ENCODE measurements at places on chromosomes 6 and 20.
A peak's percentile ranks its signal among the peaks of the same experiment; 100 is the strongest.

GRCh38 chr20:41696428-41696827 lies 78.3 kb upstream of the CHD6 start:
- DNase-seq = no peak

DNA sequence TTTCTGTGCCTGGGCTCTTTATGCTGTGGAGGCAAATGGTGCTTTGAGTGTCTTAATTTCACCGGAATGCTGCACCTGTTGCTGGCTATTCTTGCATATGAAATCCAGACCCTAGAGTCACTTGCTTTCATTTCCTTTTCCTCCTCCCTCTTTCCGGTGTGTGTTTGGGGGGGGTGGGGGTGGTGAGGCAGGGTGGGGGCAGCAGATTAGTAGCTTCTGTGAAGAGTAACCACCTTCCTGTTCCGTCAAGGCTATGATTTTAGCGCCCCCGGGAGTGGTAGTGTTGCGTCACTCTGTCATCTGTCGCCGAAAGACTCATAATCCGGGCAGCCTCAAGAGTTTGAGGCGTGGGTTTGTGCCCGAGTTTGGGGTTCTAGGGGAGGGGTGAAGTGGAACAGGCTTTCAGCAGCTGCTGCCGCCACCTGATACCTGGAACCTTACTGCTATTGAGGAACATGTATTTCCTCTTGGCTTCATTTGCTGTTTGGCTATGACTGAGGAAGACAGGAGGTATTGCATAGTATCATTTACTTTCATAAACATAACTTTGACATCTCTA lies 49.1 kb downstream of the UTRN start:
- peak; percentile 49 for DNase-seq

GRCh38 chr6:125346926-125347563 lies 45.3 kb upstream of the HDDC2 start:
- no peak for DNase-seq

DNA sequence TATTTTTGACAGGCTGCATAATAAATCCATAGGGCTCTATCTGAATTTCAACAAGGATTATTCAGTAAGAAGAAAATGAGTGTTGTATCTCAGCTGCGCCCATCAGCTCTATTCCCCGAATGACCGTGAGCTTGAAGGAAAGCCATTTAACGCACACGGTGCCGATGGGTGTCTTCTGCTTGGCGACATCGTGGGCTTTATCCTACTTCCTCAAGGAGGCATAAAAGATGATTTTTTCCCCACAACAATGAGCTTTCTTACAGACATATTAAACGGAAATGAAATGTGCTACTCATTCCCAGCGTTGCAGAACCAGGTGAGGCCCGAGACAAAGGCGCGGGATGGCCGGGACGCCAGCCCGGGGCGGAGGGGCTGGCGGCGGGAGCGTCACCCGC lies 710 bp downstream of the DYNLT1 start:
- DNase-seq = no peak

GRCh38 chr6:158996856-158997255 lies 3.1 kb downstream of the RSPH3 start:
- no peak for DNase-seq

DNA sequence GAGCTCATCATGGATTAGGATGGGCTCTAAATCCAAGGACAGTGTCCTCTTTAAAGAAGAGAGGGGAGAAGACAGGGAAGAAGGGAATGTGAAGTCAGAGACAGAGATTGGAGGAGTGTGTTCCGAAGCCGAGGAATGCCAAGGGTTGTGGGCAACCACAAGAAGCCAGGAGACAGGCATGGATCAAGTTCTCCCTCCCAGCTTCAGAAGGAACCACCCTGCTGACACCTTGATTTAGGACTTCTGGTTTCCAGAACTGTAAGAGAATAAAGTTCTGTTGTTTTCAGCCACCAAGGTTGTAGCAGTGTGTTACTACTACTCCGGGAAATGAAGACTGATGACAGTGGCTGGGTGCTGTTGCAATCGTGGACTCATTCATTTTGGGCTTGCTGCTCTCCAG lies 120.1 kb downstream of the RPS12 start:
- no peak for DNase-seq

DNA sequence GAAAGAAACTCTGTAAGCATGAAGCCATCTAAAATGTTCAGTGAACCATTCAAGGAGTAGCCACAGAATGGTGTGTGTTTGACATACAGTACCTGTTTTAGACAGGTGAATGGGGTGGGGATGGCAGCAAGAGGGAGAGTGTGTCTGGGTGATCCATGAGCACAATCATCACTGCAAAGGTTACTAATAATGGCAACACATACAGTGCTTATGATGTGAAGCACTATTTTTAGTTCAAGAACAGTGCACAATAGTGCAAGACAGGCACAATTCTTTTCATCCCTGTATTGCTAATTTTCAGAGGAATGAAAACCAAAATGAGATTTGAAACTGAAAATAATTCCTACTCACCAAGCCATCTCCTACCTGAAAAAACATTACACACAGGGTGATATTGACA lies 14.1 kb downstream of the BEND3 start:
- DNase-seq = no peak

DNA sequence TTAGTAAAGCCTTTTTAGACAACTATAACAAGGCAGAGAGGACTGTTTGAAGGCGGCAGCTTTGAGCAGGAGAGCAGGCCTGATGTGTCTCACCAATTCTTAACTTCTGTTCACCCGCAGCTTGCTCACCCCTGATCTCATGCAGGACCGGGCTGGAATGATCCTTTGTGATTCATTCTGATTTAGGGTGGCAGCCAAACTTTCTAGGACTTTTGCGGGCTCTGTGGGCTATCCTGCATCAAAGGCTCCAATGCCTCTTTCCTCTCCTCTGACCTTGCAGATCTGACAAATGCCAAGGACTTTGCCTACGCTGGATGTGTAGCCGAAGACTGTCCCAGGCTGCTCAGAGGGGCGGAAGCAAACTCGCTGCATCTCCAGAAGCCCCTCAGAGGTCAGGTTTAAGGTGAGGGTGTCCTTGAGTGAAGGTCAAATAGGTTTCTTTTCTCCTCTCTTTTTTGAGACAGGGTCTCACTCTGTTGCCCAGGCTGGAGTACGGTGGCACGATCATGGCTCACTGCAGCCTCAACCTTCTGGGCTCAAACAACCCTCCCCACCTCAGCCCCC lies 72.3 kb downstream of the VEGFA start:
- DNase-seq = no peak

DNA sequence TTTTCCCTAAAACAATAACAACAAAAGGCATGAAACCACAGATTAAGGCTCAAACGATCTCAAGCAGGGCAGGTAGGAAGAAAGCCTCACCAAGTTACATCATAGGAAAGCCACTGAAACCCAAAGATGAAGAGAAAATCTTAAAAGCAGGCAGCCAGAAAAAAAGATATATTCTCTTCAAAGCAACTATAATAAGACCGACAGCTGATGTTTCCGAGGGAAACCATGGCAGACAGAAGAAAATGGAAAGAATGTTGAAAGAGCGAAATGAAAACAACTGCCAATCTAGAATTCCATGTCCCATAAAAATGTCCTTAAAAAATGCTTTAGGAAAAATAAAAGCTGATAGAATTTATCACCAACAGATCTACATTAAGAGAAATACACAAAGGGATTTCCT lies 161.5 kb upstream of the THBS2 start:
- no peak for DNase-seq

DNA sequence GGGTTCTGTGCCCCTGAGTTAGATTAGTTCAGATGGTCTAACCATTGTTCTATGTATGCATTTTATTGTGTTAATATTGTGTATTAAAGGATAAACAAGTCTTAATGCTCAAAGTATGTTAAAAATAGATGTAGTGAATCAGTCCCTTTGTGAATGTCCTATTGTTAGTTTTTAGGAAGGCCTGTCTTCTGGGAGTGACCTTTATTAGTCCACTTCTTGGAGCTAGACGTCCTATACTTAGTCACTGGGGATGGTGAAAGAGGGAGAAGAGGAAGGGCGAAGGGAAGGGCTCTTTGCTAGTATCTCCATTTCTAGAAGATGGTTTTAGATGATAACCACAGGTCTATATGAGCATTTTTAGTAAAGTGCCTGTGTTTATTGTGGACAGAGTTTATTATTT lies 12.3 kb upstream of the HMGN4 start:
- no peak for DNase-seq

- no peak for DNase-seq
Observed at GRCh38 chr6:42440778-42441696, 10.7 kb downstream of the TRERF1 start.

- DNase-seq = no peak
Observed at GRCh38 chr6:21046276-21046675, 512.0 kb downstream of the CDKAL1 start.

DNA sequence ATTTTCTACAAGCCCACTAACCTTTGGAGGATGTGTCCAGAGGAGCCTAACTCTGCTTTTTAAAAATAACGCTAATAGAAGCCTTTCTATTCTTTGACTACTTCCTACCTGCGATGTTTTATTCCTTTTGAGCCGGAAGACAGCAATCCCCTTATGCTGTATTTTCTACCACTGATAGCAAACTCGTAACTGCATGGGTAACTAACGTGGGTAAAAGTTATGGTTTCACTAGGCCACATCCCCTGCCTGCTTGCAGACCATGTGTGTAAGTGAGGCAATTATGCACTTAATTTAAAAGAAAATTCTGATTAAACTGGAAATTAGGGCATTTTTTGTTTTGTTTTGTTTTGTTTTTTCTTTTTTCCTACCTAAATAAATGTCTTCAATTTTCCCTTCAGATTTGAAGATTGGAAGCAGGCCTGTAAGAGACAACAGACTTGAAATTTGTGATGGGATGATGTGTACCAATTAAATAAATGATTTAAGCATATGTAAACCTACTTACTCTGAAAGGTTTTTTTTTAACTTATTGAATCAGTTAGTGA lies 931 bp downstream of the UFL1 start:
- no peak for DNase-seq

GRCh38 chr6:34243901-34244884 lies 4.6 kb downstream of the SMIM29 start:
- DNase-seq = no peak

DNA sequence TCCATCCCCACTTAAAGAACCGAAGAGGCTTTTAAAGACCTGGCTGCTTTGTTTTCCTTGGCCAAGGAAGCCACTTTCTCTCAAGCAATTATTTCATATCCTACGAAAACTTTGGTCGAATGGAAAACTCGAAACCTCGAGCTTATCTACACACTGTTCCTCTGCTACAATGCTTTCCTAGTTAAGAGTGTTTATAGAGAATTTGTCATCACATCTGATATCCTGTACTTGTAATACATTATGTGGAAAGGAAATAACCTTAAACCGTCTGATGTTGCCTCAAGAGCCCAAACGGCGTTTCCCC lies 28.1 kb downstream of the TFAP2B start:
- no peak for DNase-seq

GRCh38 chr6:28648035-28648877 lies 122.6 kb downstream of the GPX5 start:
- no peak for DNase-seq

- no peak for DNase-seq
Observed at GRCh38 chr6:105136431-105137350, 43.1 kb downstream of the POPDC3 start.

DNA sequence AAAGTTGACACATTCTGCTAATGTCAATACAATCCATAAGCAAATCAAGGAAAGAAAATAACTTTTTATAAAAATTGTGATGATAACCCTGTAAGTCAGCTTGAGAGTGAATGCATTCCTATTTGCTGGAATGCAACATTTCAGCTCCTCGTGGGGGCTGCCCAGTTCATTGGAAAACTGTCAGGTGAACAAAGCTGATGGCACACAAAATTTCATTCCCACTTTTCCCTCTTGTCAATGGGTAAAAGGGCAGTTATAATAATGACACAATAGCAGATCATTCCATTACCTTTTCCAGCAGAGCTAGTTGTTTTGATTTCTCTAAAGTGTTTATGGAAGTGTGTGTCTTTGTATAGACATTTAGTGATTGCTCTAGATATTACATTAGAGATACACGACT lies 1124.6 kb upstream of the MAP3K7 start:
- DNase-seq = no peak

Data from activated CD4-positive, alpha-beta T cell treated with anti-CD3 and anti-CD28 coated beads for 1 hour (primary cell).